ENCODE measurements at places on chromosomes 4 and X.

GRCh38 chrX:137749246-137749645, 183.3 kb downstream of the ZIC3 start:
- DNase-seq: no peak

GRCh38 chr4:20284990-20285389, 33.3 kb downstream of the SLIT2 start:
- no peak for DNase-seq

DNA sequence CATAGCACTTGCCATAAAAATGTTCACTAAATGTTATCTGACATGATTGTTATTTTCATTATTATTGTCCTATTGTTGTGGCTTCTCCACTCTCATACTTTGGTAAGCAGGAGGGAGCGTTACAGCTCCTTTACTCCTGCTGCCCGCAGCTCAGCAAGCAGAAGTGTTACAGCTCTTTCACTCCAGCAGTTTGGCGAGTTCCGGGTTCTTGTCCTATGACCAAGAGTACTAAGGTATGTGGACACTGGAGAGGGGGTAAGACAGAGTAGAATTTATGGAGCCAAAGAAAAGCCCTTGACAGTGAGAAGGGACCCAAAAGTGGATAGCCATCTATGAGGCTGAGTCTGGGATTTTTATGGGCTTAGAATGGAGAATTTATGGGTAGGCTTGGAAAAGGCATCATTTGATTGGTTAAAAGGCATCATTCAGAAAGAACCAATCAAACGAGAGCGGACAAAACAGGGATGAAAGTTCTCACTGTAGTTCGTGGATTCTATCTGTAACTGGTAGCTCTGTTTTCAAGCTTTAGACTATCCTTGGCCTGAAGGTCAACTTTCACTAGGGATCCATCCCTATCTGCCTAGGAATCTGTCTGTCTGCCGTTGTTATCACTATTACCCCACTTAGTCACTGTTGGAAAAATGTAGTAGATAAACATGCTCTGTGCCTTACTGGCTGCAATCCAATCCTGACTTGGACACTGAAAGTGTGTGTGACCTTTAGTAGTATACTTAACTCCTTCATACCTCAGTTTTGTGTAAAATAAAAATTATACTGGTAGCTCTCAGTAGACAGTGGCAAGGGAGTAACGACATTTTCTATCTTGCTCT, 545.6 kb upstream of the LCORL start:
- no peak for DNase-seq

- no peak for DNase-seq
Observed at GRCh38 chr4:144733566-144733965, 87.6 kb downstream of the HHIP start.

GRCh38 chr4:169009286-169010124, 550 bp downstream of the CBR4 start:
- peak; percentile 17 for DNase-seq

- DNase-seq: no peak
Observed at GRCh38 chrX:5180135-5180741, 1048.4 kb downstream of the NLGN4X start.

GRCh38 chr4:76376534-76376933, 44.4 kb downstream of the CCDC158 start:
- DNase-seq: no peak

GRCh38 chr4:66571145-66571695, 900.9 kb upstream of the EPHA5 start:
- no peak for DNase-seq

- no peak for DNase-seq
Observed at GRCh38 chr4:152880263-152880662, 55.9 kb upstream of the FHDC1 start.

- DNase-seq: no peak
Observed at GRCh38 chrX:69987691-69988090, 62.0 kb downstream of the AWAT2 start.

GRCh38 chr4:146311238-146311970, 97.1 kb downstream of the REELD1 start:
- DNase-seq: no peak

GRCh38 chrX:18290200-18290599, 64.3 kb downstream of the SCML2 start:
- DNase-seq: no peak

DNA sequence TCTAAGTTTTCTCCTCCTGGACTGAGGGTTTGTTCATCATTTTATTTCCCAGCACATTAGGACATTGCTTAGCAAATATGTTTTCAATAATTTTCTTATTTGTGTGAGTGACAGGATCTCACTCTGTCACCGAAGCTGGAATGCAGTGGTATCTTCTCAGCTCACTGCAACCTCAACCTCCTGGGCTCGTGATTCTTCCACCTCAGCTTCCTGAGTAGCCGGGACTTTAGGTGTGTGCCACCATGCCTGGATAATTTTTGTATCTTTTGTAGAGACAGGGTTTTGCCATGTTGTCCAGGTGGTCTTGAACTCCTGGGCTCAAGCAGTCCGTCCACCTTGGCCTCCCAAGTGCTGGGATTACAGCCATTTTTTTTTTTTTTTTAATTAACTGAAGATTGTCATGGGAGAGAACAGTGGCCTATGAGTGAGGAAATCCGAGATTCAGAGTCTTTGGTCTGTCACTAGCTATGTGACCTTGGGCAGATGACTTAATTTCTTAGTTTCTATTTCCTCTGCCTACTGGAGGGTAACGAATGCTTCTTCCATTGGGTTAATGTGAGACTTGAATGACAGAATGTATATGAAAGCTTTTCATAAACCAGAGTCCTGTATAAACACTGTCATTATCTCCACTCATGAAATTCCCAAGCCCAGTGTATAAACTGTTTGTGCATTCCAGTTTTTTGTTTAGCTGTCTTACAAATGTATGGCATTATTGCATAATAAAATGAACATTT, 23.9 kb downstream of the MOB1B start:
- no peak for DNase-seq

GRCh38 chrX:121013897-121014455, 28.4 kb upstream of the CT47A1 start:
- DNase-seq: no peak

- DNase-seq: no peak
Observed at GRCh38 chr4:47493238-47494123, 8.4 kb downstream of the ATP10D start.
